ENCODE measurements at places on chromosomes 12 and 14.

DNA sequence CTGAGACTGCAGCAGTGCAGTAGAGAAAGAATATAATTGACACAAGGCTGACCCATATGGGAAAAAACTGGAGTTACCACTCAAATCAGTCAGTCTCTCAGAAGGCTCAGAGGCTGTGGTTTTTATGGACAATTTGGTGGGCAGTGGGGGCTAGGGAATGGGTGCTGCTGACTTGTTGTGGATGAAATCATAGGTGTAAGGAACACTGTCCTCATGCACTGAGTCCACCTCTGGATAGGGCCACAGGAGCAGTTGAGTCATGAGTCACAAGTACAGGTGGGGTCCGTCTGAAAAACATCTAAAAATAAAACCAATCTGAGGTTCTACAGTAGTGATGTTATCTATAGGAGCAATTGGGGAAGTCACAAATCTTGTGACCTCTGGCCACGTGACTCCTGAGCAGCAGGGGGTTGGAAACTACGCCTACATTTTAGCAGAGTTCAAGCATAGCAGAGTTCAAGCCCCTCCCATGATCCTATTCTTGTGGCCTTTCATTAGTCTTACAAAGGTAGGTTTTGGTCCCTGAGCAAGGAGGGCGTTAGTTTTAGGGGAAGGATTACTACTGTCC is 18.1 kb upstream of the SGPP1 start:
- DNase-seq, result peak; percentile 3

- DNase-seq, result no peak
Measured at GRCh38 chr12:52918351-52918750, 13.5 kb upstream of the KRT8 start.

- DNase-seq, result no peak
Measured at GRCh38 chr14:79057333-79057732, 887.2 kb downstream of the NRXN3 start.

DNA sequence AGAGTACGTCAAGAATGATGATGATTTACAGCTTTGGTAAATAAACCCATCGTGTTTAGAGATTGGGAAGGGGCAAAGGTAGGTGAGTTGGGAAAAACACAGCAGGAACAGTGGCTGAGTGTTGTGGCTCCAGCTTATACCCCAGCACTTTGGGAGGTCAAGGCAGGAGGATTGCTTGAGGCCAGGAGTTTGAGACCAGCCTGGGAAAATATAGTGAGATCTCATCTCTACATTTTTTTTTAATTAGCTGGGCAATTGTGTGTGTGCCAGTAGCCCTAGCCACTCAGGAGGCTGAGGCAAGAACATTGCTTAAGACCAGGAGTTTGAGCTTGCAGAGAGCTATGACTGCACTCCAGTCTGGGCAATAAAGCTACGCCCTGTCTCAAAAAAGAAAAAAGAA is 77.1 kb downstream of the RASSF9 start:
- no peak for DNase-seq

- DNase-seq, result no peak
Measured at GRCh38 chr12:109525279-109525585, 47.8 kb downstream of the UBE3B start.

- DNase-seq, result no peak
Measured at GRCh38 chr14:39276005-39276404, 42.3 kb downstream of the MIA2 start.

DNA sequence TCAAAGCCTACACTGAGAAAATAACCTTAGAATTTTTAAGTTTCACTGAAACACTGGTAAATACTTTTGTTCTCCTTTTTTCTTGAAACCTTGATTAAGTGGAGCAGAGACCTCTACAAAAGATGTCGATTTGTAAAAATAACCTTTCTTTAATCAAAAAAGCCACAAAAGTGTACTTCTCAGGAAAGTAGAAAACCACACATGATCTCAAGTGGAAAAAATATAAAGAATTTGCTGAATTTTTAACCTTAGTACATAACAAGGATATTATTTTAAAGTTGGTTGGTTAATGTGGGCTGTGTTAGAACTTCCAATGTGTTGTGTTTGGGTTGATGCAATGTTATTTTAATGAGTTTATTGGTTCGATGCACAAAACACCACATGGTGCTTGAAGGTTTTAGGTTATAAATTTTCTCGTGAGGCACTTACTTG is 8.6 kb downstream of the LGR5 start:
- DNase-seq, result no peak

GRCh38 chr12:57765003-57765697 is 1.7 kb downstream of the CYP27B1 start:
- DNase-seq, result no peak

Data from C1 segment of cervical spinal cord (tissue), 14 donors.